ENCODE measurements at places on chromosomes 13 and 19. TPM values are rescaled to one million over a fixed set of nuclear protein-coding genes. Genes with fewer than 3 reads are reported as not detected.

The HRC gene
- 26.6 TPM for total RNA-seq

The ZBTB7A gene
- 21.8 TPM for total RNA-seq

GRCh38 chr19:5450482-5451126, 4.6 kb upstream of the ZNRF4 start:
- DNase-seq = no peak

- DNase-seq = no peak
These were observed 376.6 kb downstream of the PCDH9 start for GRCh38 chr13:66853564-66853963.

- no peak for DNase-seq
These were observed 403.5 kb upstream of the GPC6 start for GRCh38 chr13:92823059-92823458.

GRCh38 chr19:16593181-16593580, 21.0 kb upstream of the SLC35E1 start:
- no peak for DNase-seq

DNA sequence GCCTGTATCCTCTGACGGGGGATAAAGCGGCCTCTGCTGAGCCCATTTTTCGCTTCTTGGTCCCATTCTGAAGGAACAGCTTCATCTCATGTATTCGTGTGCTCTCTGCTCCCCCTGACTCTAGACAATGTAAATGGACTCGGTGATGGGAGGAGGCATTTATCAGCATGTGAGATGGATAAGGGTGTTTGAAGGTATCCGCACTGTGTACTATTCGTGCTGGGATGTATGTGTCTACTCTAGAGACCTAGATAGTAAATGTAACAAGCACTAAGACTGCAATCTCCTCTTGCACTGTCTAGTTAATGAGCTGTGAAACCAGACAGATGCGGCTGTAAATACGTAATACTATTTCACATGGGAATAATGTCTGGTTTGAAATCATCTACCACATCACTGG, 134.6 kb upstream of the ARGLU1 start:
- DNase-seq = no peak
